Calu3 (cell line): ENCODE measurements at places on chromosomes 13 and 19.

- DNase-seq = no peak
Measured at GRCh38 chr13:106530980-106531481, 4.4 kb downstream of the EFNB2 start.

DNA sequence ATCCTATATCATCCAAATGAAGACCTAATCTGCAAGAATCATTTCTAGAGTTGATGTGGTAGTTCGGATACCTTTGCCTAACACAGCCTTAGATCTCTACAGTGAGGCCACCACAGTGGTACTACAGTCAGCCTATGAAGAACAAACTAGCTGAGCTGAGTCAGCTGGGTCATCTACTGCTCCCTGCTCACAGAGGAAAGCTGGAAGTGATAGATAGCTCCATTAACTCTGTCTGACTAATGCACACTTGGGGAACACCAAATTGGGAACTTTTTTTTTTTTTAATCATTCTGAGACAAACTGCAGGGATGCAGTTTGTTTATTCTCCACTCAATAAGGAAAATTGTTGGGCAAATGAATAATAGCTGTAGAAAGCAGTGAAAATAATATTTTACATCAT is 1160.6 kb downstream of the PCDH9 start:
- no peak for DNase-seq

DNA sequence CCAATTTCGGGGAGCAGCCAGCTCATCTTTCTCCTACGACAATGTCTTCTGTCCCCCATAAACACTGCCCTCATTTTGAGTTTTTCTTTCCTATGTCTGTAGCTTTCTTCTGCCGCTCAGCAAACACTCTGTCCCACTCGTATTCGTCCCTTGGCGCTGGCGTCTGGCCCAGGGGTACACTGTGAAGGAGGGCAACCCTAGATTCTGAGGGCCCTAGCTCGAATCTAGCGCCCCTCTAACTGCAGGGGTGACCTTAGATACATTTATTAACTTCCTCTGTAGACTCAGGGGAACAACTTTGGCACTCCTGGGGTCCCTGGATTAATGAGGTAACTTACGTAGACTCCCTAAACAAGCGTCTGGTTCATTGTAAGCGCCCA is 677 bp upstream of the LRCH1 start:
- DNase-seq = no peak

DNA sequence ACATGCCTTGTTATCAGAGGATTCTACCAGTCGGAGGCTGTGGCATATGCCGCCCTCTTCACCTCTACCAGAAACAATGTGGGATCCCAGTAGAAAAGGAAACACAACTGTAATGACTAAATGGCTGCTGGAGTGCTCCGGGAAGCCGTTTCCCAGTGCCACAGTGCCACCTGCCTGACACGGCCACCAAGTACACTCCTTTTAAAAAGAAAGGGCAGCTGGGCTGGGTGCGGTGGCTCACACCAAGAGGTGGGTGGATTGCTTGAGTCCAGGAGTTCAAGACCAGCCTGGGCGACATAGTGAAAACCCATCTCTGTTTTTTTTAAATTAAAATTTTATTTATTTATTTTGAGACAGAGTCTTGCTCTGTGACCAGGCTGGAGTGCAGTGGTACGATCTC is 67.3 kb downstream of the TRPM4 start:
- peak; percentile 86 for DNase-seq

- DNase-seq = no peak
Measured at GRCh38 chr13:68066879-68067513, 836.9 kb upstream of the PCDH9 start.

DNA sequence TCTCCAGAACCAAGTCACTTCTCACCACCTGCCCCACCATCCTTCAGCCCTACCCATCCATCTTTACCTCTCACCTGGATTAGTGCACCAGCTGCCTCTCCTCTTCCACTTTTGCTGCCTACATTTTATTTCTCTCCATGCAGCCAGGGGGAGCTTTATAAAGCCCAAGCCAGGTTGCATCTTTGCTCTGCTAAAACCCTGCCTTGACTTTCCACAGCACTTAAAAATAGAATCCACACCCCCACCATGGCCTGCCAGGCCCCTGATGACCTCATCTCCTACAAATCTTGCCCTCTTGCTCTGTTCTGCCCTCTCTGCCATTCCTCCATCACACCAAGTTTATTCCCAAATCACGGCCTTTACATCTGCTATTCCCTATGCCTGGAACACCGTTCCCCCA is 1.8 kb downstream of the HOOK2 start:
- DNase-seq = no peak

- DNase-seq = peak; percentile 32
Measured at GRCh38 chr13:108269601-108270328, at the start of gene TNFSF13B. Gene TNFSF13B, plus strand, starts transcription at chr13:108269718. Its CDS starts 178 bp downstream, at chr13:108269896.

GRCh38 chr13:114065141-114065925 is 67.1 kb downstream of the RASA3 start:
- peak; percentile 48 for DNase-seq

DNA sequence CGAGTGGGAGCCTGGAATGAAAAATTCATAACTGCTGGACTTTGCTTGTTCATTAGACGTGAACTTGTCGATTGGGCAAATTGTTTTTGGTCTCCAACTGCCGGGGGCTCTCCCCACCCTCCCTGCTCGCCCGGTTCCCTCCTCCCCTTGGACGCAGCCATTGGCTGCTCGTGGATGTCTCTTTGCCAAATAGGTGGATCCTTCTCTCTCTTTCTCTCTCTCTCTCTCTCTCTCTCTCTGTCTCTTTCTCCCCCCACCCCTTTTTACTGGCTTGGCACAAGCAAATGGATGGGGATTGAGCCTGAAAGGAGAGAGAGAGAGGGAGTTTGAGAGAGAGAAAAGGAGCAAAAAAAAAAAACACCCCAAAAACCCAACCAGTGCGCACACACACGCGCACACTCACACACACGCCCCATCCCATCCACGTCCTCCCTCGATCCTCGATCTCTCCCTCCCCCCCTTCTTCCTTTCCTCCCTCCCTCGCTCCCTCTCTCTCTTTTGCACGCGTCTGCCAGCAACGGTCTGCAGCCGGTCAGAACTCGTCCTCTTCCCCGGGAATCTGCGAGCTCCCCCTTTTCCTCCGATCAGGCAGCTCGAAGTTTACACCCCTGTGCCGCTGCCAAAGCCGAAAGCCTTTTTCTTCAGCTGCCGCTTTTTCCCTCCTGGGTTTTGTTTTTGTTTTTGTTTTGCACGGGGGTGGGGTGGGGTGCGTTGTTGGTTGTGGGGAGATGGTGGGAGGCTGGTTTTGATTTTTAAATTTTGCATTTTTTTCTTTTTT is 27.8 kb downstream of the NFIX start:
- DNase-seq = no peak
